ENCODE measurements at places on chromosomes 4 and X.
A peak's percentile ranks its signal among the peaks of the same experiment; 100 is the strongest.

DNA sequence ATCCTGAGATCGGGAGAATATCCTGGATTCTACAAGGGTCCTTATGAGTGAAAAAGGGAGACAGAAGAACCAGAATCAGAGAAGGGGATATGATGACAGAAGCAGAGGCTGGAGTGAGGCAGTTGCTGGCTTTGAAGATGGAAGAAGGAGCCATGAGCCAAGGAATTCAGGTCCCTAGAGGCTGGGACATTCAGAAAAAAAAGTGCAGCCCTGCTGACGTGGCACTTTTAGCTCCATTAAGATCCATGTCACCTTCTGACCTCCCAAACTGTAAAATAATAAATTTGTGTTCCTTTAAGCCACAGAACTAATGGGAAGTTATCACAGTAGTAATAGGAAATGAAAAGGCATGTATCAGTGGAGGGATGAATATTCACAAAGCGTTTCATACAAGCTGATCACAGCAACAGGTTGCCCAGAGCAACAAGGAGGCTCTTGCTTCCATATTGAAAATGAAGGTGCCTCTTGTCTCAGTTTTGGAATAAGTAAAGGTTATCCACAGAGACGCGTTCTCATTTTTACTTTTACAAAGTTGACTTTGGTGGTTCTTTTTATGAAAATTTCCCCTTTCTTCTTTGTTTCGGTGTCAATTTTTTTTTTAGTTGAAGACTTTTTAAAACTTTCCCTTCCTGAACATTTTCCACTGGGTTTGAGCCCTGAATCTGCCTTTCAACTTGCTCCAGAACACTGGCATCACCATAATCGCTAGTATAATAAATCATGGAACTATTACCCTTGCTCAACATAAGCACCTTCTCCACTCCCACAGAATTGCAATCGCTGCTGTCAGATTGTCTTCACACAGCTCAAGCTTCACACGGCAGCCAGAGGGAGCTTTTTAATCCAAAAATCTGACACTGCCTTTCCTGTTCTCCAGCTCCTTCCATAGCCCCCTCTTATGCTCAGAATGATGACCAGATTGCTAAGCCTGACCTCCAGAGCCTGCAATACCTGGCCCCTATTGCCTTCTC lies 127.6 kb upstream of the RBPJ start:
- DNase-seq, result no peak

DNA sequence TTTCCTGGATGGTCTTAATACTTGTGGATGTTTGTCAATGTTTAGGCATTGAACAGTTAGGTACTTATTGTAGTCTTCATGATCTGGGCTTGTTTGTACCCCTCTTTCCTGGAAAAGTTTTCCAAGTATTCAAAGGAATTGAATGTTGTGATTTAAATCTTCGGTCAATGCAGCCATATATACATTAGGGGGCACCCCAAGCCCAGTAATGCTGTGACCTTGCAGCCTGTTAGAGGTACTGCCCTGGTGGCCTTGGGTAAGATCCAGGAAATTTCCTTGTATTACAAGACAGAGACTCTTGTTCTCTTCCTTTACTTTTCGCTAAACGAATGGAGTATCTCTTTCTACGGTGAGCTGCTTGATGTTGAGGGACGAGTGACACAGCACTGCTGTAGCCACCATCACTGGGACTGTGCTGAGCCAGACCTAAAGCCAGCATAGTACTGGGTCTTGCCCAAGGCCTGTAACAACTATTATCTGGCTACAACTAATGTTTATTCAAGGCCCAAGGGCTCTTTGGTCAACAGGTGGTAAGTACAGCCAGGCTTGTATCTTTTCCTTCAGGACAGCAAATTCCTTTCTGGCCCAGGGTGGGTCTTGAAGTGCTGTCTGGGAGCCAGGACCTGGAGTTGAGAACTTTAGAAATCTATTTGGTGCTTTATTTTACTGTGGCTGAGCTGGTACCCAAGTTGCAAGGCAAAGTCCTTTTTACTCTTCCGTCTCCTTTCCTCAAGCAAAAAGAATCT lies 118.3 kb upstream of the ATOH1 start:
- no peak for DNase-seq

- DNase-seq, result peak; percentile 92
These were observed 23.2 kb upstream of the AASDH start for GRCh38 chr4:56410247-56411062.

- no peak for DNase-seq
These were observed 54.8 kb downstream of the DHX15 start for GRCh38 chr4:24529555-24529954.

- DNase-seq, result no peak
These were observed 131.7 kb downstream of the CHRNA9 start for GRCh38 chr4:40466789-40467188.

DNA sequence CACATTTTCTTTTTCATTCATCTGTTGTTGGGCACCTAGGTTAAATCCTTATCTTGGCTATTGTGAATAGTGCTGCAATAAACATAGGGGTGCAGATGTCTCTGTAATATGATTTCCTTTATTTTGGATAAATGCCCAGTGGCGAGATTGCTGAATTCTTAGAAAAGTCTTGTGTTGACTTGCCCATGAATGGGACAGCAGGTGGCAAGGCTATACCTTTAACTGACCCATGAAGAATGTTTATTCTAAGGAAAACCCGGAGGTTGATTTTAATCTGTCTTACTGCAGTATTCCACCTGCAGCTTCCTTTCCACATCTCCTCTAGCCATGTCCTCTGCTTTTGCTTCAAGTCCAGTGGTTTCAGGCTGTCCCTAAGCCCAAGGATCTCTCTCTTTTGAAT lies 220.6 kb downstream of the SNCA start:
- no peak for DNase-seq

DNA sequence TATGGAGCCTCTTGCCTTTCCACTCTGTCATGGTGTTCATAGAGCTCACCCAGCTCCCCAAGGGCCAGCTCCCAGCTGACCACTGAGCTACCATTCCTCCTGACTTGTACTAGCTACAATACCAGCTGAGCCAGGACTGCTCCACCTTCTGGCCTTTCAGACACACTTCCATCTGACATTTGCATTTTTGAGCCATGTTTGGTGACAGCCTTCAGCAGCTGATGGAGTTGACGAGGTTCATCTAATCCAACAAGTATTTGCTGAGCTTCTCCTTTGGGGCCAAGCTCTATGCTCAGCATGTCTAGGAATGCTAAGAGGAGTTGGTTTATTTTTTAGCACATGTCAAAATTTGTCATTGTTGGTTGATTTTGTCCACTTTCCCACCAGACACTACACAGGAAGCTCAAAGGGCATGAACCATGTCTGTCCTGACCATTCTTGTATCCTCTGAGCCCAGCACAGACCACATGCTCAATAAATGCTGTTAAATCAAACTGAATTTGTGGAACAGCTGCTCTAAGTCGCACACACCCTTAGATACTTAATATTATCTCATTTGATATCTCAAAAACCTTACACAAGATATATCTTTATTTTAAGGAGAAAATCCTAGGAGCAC lies 142.6 kb upstream of the PPARGC1A start:
- no peak for DNase-seq

DNA sequence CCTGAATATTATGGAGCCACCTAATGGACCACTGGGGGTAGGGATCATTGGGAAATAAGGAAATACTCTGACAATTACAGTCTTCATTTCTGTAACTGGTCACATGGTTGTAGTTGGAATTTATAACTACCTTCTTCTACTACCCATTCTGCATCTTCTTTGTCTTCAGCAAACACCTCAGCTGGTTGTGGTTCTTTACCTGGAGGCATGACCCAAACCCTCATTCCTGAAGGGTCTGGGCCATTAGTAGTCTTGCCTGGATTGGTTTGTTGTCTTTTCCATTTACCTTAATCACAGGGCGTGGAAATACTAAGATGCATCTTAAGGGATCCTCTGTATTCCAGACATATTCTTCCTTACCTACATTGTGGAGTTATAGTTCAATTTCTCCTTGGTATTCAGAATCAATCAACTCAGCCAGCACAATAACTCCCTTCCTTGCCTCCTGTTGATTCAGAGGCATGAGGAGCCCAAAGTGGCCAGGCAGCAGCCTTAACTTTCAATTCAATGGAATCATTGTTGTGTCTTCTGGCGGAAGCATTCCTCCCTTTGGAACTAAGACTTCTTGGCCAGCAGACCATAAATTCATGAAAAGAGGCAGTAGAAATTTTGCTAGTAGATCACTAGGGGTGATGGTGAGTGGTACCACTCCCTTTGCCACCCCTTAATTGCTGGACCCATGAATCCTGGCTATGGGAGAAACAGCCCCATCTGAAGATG lies 75.7 kb upstream of the RAP2C start:
- no peak for DNase-seq

GRCh38 chr4:20773144-20773997 lies 73.1 kb downstream of the PACRGL start:
- DNase-seq, result peak; percentile 38

DNA sequence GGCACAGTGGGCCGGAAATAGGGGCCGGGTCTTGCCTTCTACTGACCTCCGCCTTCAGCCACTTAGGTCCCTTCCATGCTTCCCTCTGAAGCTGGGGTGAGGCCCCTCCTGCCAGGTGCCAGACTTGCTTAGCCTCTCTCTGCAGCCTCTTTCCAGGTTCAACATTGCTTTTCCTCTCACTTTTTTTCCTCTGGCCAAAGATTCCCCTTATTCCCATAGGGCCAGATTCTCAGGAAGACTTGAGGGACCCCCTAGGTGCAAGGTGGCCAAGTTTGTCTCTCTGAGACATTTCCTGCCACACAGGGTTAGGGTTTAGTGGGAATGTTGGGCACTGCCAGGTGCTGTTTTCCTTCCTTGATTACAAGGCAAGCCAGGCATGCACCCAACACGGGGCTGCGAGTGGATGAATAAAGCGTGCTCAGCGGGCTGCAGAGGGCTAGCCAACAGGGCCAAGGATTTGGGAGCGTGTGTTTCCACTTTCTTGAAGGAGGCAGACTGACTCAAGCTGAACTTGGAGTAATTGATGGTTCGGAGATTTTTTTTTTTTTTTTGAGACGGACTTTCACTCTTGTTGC lies 7.6 kb upstream of the GJB1 start:
- DNase-seq, result no peak

DNA sequence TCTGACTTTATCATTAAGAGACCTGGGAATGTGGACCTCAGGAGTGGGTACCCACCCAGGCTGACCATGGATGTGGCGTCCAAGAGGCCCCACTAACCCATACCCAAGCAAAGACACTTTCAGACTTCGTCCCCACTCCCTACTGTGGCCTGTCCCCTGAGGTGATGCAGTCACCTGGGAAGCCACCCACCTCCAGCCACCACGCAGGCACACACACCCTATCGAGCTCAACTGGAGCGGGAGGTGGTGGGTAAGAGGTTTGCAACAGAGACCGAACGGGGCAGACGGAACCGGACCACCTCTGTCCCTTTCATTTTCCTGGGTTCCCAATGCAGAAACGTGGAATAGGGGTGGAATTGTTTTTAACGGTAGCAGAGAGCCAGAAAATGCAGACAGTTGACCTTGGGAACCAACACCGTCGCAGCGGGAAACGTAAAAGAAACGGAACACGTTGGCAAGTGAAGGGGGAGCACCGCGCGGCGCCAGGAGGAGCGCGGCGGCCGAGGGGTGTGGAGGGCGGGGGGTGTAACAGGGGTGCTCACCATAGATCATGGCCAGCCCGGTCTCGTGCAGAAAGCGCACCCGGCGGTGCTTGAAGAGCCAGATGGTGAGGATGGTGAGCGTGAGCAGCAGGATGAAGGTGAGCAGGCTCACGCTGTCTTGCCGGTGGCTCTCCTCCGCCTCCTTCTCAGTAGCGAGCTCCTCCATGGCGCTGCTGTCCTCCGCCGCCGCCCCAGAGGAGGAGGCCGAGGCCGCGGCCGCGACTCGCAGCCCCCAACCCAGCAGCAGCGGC lies 559 bp downstream of the SLC9A7 start:
- DNase-seq, result no peak

Measured in RCC 7860 (cell line).